ENCODE measurements at places on chromosomes 12 and 14.

- no peak for DNase-seq
Measured at GRCh38 chr12:9256758-9257405, 48.7 kb upstream of the PZP start.

DNA sequence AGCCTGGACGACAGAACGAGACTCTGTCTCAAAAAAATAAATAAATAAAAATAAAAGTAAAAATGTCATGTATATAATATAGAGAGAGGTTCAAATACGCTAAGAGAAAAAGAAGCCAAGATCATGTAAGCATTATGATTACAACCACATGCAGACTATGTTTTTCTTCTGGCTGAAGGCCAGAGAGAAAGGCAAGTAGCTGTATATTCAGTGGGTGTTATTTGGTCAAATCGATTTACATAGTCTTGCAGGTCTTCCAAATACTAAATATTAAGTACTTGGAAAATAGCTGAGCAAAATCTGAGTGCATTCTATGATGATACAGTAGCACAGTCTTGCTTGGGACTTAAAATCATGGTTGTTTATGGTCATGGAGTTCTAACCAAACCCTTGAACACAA lies 758.0 kb downstream of the DIO2 start:
- DNase-seq: no peak

GRCh38 chr14:28576523-28576922 lies 190.1 kb upstream of the FOXG1 start:
- DNase-seq: no peak

DNA sequence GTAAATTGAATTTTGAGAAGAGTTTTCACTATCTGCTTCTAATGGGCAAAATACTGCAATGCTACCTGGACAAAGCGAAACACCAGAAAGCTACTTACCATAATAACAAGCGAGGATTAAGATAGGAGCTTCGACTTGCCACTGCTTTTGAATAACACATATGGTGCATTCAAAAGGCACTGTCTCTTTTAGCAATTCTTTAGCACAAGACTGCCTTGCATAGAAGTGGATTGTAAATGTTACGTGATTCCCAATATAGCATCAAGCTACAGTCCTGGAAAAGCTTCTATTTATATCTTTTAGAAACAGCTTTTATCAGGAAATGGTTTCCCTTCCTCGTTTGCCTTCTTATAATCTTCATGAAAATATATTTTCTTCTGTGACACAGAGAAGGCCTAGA lies 258.7 kb upstream of the PDE3A start:
- no peak for DNase-seq

DNA sequence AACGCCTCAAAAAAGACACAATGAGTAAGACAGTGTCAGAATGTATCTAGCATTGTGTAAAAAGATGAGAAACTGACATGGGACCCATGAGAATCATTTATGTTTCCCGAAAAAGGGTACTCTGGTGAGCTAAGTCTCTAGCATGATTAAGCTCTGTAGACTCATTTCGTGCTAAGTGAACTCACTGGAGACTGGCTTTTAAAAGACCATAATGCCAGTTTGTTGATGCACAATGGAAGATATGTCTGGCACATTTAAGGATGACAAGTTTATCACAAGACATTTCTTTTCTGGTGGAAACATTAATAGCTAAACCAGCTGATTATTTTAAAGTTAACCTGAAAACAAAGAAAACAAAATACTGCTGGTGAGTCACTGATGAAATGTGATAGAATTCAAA lies 233.5 kb downstream of the SLC2A13 start:
- no peak for DNase-seq

GRCh38 chr14:74898083-74898482 lies 16.4 kb downstream of the DLST start:
- DNase-seq: no peak

- DNase-seq: no peak
Measured at GRCh38 chr14:68111853-68112270, 292.3 kb downstream of the RAD51B start.

GRCh38 chr14:30354439-30354838 lies 204.5 kb upstream of the G2E3 start:
- DNase-seq: no peak

GRCh38 chr14:104753528-104754212 lies 723 bp downstream of the SIVA1 start:
- peak; percentile 9 for DNase-seq

- DNase-seq: no peak
Measured at GRCh38 chr14:75859746-75860145, 122.0 kb downstream of the TGFB3 start.

DNA sequence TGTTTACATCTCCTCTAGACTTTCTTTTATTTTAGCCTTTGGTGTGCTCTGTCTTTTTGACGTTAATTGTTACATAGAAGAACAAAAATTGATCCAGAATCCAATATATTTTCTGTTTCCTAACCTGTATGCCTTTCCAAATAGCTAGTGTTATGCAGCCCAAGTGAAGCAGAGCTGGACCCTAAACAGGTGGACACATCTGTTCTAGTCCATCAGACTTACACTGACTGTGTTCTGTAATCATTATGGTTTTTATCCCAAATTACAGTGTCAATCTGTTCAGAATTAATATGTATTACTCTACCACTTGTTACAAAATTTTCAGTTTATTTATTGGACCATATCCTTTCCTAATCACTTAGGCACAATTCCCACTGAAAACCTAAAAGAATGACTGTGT lies 176.8 kb upstream of the FOXG1 start:
- DNase-seq: no peak

GRCh38 chr14:30915596-30915995 lies 41.2 kb downstream of the COCH start:
- DNase-seq: no peak

DNA sequence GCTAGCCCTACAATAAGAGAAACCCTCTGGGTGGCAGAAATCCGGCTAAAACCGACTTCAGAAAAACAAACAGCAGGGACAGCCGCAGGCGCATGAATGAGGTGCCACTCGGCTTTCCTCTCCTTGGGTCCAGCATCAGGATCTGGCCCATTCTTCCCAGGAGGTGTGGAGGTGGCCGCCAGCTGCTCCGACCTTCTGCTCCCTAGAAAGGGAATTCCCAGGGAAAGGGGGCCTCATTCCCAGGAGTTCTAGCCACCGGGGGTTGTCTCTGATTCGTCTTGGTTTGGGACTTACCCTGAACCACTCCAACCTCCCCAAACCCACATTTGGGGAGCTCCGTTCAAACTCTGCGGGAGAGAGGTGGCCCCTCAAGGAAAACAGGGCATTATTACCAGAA lies 13.0 kb downstream of the PAPLN start:
- no peak for DNase-seq

GRCh38 chr12:61676520-61676919 lies 583.7 kb upstream of the USP15 start:
- no peak for DNase-seq

GRCh38 chr14:96698960-96699539 lies 98.1 kb upstream of the VRK1 start:
- no peak for DNase-seq

DNA sequence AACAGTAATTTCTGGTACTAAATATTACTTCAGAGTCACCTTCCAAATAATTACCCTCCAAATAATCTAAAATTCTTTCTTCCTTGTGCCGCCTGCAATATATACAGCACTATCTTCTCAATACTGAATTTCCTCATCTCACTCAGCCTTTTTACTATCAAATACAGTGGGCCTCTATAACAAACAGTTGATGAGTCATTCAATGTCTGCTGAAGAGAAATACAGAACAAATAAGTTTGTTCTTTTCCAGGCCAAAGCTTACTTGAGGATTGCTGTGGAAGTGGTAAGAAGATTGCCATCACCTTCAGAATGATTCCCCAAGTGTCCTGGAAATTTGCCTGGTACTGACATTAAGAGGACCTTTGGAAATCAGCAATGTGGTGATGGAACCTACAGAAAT lies 218.2 kb upstream of the ARHGAP5 start:
- DNase-seq: peak; percentile 50

DNA sequence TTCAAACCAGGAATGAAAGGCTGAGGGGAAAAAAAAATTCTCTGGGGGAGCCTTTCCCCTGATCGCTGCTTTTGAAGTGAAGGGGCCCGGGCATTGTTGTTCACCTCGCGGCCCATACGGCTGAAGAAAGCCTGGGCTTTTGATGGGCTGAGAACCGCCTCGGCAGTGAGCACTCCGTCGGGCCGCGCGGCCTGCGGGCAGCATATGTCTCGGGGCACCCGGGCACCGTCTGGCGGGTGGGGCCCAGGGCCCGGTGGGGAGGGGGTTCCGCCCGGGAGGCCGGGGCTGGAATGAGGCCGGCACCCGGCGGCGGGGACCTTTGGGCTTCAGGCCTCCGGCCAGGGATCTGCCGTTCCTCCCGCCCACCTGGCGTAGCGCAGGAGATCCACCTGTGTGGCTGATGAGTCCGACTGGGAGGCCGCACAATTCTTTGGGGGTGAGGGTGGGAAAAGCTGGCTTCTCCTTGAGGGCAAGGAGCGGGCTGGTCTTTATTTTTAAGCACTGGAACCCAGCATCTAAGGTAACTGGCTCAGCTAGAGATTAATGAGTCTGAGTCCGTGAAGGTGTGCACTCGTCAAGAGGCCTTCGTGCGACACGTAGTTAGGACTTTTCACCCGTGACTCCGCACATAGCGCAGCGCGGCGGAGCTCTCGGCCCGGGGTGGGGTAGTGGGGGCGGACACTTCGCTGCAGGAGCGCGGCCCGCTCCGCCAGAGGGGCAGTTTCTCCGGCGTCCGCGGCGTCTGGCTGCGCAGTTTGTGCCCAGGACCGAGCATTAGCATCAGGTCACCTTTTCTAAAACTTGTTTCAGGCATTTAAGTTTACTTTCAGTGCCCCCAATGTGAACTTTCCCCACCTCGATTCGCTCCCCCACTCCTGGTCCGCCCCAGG lies 10.6 kb downstream of the FOXA1 start:
- DNase-seq: no peak

DNA sequence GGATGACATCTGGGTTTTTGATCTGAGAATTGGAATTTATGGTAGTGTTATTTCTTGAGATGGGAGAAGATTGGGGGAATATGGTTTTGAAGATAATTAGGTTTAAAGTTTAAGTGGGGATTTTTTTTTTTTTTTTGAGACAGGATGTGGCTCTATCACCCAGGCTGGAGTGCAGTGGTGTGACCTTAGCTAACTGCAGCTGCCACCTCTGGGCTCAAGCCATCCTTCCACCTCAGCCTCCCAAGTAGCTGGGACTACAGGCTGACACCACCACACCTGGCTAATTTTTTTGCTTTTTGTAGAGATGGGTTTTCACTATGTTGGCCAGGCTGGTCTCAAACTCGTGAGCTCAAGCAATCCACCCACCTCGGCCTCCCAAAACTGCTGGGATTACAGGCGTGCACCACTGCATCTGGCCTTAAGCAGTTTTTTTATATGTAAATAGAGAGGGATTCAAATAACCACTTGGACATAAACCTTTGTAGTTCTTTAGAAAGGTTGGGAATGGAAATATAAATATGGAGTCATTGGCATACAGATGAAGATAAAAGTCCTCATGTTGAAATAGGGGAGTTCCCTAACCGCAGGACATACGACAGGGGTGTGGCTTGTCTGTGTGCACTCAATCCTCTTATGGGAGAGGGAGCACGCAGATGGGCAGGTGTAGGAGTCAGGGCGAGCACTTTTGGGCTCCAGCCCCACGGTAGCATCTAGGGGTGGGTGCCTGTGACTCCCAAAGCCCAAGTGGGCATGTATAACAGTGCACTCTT lies 4.7 kb downstream of the LIN52 start:
- DNase-seq: no peak

Data from fibroblast of lung (primary cell).